Stimulated activated CD4-positive, alpha-beta T cell treated with anti-CD3 and anti-CD28 coated beads, Interleukin-4, amount 100 ng/mL, for 1 hour (primary cell): ENCODE measurements at places on chromosomes 11 and 22.
A peak's percentile ranks its signal among the peaks of the same experiment; 100 is the strongest.

- DNase-seq = no peak
Observed at GRCh38 chr11:72237112-72237931, 6.7 kb downstream of the PHOX2A start.

- DNase-seq = no peak
Observed at GRCh38 chr22:26574001-26574723, 15.8 kb downstream of the TPST2 start.

DNA sequence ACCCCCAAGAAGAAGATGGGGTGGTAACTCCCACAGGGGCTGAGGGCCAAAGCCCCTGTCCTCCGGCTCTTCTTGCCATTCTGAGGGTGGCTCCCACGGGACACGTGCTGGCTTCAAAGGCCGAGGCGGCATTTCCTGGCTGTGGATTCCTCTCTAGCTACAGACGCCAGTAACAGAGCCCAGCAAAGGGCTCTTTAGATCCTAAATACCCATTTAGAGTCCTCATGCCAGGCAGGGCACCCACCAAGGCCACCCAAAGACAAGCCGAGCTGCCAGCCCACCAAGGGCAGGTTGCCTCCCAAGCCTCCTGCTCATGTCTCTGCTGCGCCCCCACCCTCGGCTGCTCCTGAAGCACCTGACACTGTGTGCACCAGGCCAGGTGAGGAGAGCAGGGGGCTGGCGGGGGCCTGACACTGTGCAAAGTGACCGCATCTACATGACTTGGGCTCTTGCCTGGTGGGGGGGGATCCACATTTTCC is 5.7 kb downstream of the LRFN4 start:
- no peak for DNase-seq

GRCh38 chr11:69240332-69241074 is 53.5 kb upstream of the MYEOV start:
- no peak for DNase-seq

DNA sequence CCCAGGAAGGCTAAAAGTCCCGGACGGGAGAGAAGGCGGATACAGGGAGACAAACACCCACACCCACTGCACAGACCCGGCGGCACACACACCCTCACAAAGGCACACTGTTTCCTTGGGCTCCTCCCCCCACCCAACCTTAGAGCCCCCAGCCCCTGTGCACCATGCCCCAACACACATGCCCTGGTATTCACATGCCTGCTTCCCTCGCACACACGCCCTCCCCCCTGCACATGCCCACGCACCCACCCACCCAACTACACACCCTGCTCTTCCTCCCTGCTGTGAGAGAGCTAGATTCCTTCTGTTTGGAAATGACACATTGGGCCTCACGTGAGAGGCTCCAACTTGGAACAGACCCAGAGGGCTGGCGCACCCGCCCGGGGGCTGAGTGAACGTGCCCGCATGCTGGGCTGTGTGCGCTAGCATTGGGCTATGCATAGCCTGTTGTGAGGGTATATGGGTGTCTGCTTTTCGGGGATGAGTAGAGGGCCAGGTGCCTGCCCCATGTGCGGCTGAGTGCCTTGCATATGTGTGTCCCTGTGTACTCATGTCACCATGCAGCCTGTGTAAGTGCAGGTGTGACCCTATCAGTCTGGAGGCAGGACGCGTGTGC is 518 bp upstream of the CHRM1 start:
- DNase-seq = no peak

DNA sequence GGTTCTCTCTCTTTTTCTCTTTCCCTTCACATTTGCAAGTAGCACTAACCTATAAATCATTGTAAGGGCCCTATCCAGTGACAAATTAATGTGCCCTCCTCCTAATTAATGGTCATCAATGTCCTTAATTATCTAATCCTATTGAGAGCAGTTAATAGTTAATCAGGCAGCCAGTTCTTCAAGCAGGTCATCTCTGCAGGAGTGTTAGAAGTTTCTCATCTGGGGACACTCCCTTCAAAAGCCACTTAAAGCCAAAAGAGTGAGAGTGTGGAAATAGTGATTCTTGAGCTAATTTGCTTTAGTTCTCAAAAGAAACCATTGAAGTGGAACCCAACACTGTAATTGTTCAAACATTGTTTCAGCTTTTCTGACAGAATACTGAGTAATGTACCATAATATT is 141.6 kb downstream of the ELP4 start:
- no peak for DNase-seq

DNA sequence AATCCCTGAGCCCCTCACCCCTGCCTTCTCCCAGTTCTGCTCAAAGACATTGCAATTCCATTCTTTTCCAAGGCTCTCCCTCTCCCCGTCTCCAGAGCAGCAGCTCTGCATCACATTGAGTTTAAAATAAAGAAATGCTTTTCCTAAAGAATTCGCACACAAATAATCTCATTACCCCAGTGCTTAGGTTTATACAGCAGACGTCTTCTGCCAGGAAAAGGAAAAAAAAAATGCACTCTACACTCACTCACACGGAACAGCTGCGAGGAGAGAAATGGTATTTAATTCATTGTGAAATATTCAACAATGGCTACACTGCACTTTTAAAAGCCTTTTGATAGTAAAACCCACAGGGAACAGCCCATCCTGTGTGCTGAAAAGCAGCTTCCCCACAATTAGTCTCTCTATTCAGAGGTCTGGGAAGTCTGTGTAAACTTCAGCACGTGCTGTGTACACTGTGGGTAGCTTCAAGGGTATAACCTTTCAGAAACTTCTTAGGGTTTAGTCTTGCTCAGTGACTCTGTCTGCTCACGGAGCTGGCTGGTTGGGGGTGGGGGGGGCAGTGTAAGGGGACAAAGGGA is 42.8 kb downstream of the ETS1 start:
- peak; percentile 33 for DNase-seq

DNA sequence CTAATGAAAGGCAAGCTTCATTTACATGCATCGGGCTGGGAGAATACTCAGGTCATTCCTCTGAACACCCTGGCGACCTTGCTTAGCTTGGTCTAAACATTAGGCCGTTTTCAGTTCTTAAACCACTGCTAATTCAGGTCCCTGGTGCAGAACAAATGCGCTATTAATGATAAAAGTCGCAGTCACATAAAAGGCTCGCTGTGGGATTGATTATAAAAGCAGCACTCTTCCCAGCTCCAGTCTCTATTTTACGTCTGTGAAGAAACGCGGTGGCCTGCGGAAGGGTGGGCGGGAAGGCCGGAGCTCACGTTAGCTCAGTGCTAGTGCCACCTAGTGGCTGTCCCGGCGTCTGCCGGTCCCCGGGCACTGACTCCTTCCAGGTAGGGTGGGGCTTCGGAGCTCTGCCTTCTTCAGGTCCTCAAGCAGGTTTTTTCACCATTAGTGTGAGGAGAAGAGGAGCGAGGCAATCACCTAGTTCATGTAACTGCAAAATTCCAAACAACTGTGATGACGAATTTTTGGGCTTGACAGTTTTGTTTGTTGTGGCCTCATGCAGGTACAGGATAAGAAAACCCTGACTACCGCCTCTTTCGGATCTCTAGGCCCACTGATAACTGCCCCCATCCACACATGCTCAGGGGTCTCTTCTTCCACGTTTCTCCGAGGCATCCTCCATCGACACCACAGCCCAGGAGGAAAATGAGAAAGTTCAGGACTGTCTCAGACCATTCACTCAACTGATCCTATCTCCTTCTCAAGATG is 66.5 kb upstream of the CLMP start:
- DNase-seq = peak; percentile 67

DNA sequence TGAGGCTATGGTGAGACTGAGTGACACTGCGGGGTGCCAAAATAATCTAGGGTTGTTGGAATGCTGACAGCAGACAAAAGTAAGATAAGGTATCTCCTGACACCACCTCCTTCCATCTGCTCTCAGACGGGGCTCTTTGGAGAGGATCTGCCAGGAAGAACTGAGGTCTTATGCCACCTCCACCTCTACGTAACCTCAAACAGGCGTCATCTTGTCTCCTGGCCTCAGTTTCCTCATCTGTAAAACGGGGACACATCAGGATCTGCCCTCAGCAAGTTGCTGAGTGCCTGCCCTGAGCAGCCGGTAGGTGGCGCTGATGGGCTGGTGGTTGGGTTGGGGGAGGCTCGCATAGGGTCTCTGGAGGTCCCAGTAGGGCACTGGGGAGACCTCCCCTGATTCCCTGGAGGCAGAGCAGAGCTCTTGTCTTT is 1.7 kb upstream of the MYEOV start:
- DNase-seq = peak; percentile 64

- no peak for DNase-seq
Observed at GRCh38 chr11:1259076-1259461, 36.2 kb downstream of the MUC5B start.

GRCh38 chr11:27444801-27445215 is 27.8 kb downstream of the LGR4 start:
- no peak for DNase-seq

DNA sequence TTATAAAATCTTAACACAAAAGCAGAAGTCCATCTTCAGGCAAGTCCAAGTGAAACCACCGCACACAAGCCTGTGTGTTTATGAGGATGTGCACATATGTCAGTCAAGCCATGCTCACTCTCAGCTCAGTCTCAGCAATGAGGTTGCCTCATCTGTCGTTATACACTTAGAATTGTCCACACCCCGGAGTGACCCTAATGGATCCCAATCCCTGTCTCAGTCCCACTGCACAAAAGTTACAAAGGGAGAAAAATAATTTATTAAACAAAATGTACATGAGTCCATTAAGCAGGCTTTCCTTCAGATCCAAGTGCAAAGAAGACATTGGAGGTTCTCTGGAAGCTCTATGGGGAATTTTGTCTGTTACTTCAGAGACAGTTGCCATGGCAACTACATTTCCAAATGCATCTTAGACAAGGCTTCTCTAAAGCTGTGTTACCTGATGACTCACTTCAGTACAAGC is 24.4 kb downstream of the OR8B12 start:
- no peak for DNase-seq

DNA sequence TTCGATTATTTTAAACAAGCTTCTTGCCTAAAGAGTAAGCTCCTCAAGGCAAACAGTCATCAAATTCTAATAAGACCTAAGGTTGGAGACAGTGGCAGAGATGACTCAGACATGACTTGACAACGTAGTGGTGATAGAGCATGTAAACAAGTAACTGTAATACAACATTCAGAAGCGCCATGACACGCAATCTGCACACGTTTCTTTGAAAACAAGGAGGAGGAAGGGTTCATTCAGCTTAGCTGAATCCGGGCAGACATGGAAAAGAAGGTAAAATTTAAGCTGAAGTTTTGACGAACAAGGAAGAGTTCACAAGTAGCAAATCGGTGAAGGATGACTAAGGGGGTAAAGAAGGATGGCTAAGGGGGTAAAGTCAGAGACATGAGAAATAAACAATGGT is 152.4 kb upstream of the ZC3H12C start:
- DNase-seq = no peak

DNA sequence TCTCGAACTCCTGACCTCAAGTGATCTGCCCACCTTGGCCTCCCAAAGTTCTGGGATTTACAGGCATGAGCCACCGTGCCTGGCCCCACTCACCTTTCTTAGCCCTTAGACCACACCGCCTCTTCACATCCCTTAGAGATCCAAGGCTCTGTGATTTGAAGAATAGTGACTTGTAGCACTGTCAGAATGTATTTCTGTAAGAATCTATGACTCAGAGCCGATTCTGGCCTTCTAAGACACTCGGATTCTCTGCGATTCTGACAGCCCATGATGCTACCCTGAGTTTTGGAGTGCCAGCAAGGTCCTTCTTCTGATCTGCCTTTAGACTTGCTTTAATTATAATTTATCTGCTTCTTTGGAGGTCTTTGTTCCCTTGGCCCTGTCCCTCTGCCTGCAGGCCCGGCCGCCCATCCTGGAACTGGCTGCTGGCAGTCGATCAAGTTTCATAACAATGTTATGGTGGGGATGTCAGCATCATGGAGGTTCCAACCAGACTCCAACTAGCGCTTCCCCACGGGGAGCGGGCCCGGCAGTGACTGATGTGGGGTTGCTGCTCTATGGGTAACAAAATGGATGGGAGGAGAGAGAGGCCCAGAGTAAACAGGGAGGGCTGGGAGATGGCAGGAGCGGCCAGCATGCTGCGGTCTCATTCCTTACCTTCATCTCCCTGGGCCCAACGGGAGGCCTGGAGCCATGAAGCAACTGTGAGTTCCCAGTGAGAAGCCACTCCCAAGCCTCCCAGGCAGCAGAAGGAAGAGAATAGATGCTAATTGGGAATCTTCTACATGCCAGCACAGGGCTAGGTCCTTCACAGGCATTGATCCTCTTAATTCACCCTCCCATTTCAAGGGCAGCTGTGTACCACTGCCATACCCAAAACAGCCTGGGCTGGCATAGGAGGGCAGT is 55.7 kb upstream of the RASD2 start:
- no peak for DNase-seq

- DNase-seq = peak; percentile 25
Observed at GRCh38 chr22:43883012-43883661, 8.7 kb downstream of the PNPLA5 start.

DNA sequence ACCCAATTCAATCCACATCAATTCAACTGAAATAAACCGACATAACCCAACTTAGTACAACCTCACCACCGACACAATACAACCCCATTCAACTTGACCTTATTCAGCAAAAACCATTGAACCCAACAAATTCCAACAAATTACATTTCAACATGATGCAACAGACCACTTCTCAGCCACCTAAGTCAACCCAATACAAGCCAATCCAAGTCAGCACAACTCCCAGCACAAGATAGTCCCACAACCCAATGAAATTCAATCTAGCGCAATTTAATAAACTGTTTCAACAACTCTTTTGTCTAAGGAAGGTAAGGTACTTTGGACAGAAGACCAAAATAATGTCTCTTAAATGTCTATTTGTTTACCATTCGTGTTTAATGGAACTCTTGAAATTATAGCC is 226.0 kb downstream of the MIAT start:
- DNase-seq = no peak

- no peak for DNase-seq
Observed at GRCh38 chr11:73258104-73259035, 13.8 kb upstream of the P2RY6 start.

- DNase-seq = peak; percentile 45
Observed at GRCh38 chr11:44950031-44950624, 555 bp downstream of the TP53I11 start.

DNA sequence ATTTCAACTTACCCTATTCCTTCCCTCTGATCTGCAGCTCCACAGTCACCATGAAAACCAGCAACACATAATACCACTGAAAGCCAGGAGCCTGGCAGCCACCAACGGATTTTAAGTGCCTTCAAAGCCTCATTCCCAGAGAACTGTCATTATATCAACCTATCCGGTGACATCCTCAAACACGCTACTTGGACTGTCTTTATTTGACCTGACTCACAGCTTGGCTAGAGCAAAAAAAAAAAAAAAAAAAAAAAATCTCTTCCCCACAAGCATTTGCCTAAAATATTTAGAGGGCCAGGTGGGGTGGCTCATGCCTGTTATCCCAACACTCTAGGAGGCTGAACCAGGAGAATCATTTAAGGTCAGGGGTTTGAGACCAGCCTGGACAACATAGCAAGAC is 32.4 kb upstream of the ARHGAP32 start:
- no peak for DNase-seq

GRCh38 chr22:29323641-29324040 is 8.1 kb upstream of the RASL10A start:
- no peak for DNase-seq
